CD4-positive, alpha-beta T cell treated with Interleukin-6 at 100 ng/mL for 8 hours (primary cell): ENCODE measurements at places on chromosomes 7 and 10.

GRCh38 chr7:50125766-50126165, 32.7 kb upstream of the ZPBP start:
- no peak for DNase-seq

- DNase-seq, result no peak
These were observed 185.6 kb downstream of the ANK3 start for GRCh38 chr10:60203993-60204618.

DNA sequence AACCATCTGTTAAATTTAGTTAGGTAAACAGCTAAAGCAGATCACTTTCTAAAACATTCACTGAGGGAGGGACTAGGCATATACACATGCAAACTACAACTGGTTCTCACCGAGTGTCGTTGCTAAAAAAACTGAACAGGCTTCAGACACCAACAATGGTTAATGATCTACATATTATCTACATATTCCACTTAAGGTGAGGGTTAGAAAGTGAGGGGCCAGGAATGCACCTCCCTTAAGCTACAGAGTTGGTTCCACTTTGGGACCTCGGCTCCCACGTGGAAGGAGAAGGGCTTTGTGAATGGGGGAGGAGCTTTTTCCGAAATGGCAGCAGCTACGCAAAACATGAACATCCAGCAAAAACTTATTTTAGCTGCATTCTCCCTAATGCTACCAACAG, 5.8 kb downstream of the CTBP2 start:
- no peak for DNase-seq

DNA sequence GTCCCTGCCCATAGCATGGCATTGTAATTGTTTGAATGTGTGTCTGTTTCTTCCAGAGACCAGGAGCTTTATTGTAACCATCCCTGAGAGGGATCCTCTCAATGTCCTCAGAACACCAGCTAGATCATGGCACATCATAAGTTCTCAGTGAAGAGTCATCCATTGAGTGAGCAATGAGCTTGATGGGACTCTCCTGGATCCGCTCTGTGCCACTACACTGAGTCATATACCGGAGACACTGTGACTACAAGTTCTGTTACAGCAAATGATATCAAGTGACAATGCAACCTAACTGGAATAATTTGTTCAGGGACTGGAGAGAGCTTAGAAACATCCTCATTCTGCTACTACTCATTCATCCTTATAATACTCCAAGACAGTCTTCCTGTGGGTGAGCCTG, 25.1 kb downstream of the MRPS24 start:
- DNase-seq, result no peak

GRCh38 chr7:46386428-46387399, 465.6 kb upstream of the IGFBP3 start:
- DNase-seq, result no peak

DNA sequence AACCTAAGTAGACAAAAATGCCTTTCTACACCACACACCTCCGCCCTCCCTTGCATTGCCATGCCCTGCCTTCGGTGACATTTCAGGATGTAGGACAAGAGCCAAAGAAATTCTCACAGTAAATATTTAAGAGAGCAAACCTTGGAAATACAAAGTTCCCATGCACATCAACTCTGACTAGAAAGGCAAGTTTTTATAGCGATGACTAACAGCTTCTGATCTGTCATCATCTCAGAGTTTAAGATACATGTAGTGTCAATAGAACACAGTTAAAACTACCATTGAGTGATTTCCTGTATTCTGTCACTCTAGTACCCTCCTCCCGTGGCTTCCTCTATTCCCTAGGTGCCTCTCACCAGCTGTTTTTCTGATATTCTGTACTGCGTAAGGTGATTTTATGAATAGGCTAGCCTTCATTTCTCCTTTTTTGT, 20.7 kb downstream of the SLC16A9 start:
- no peak for DNase-seq
